ENCODE measurements at places on chromosomes 6 and 20.

DNA sequence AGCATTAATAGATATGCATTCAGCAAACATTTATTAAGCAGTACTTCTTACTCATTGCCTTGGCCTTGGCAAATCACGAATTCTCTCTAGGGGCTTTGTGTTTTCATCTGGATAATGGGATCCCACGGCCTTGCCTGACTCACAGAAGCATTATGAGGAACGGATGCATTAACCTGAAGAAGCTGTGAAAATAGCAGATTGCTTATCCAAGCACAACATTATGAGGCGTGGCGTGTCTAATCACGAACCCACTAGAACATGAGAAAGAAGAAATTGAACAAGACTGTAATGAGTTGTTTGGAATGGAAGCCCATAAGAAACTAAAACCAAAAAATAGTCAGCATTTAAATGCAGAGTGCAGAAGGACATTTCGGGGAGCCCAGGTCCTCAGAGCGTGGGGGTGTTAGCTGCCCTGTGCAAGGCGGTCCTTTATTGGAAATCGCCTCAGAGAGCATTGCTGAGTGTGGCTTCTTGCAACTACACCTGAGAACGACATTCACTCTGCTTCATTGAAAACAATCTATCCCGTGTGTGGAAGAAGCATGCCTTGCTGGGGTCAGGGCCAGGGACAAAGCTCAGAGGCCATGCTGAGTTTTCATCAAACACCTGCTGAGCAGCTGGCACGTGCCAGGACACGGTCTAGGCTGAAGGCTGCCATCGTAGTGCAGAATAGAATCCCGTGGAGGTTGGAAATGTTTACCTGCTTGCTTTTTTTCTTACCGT, 179.9 kb downstream of the ZDHHC14 start:
- no peak for DNase-seq

DNA sequence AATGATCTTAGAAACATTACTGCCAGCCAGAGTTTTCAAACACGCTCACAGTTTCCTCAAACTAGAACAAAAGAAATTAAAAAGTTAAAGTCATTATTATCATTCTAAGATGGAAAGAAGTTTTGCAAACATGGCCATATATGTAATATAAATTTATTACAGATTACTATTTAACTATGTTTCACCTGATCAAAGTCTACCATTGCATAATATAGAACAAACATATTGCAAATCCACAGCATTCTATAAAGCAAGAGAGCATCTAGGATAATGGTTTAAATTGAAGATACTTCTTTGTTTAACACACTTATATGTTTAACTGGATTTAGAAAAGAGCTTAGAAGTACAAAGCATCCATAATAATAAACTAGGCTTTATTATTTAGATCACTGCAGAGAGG, 26.2 kb upstream of the DCBLD1 start:
- DNase-seq = no peak

GRCh38 chr6:36615018-36615761, 21.0 kb downstream of the SRSF3 start:
- peak; percentile 42 for DNase-seq

GRCh38 chr20:6421321-6422248, 298.8 kb upstream of the FERMT1 start:
- DNase-seq = no peak

- no peak for DNase-seq
Observed at GRCh38 chr6:56036916-56037600, 161.7 kb upstream of the BMP5 start.

Data from activated CD4-positive, alpha-beta T cell treated with anti-CD3 and anti-CD28 coated beads, Interleukin-2, amount 50 U/mL, for 1 hour (primary cell).